ENCODE measurements at places on chromosomes 4 and X. TPM values are rescaled to one million over a fixed set of nuclear protein-coding genes. Genes with fewer than 3 reads are reported as not detected.

GRCh38 chr4:94623126-94623911 lies 134.4 kb upstream of the BMPR1B start:
- no peak for DNase-seq

- DNase-seq: no peak
These were observed 40.7 kb upstream of the DHX15 start for GRCh38 chr4:24625091-24625490.

DNA sequence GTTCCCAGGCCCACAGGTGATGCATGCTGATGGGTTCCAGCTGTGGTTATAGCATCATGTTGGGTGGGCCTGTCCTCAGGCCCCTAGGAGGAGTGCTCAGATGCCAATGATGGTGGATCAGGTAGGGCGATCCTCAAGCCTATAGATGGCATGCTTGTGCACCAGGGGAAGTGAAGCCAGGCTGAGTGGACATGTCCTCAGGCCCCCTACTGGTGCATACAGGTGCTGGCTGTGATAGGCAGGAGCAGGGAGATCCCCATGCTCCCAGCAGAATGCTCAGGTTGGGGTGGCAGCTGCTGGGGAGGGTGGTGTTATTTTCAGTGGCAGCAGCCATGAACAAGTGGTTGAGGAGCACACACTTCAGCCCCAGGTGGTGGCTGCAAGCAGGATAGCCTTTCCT lies 96.0 kb downstream of the SMARCA1 start:
- DNase-seq: no peak

SLC4A4 gene
- total RNA-seq: 0.06 TPM

GRCh38 chr4:103085555-103086196 lies 9.1 kb upstream of the SLC9B2 start:
- DNase-seq: no peak

MTCP1 gene
- 19.9 TPM for total RNA-seq

DNA sequence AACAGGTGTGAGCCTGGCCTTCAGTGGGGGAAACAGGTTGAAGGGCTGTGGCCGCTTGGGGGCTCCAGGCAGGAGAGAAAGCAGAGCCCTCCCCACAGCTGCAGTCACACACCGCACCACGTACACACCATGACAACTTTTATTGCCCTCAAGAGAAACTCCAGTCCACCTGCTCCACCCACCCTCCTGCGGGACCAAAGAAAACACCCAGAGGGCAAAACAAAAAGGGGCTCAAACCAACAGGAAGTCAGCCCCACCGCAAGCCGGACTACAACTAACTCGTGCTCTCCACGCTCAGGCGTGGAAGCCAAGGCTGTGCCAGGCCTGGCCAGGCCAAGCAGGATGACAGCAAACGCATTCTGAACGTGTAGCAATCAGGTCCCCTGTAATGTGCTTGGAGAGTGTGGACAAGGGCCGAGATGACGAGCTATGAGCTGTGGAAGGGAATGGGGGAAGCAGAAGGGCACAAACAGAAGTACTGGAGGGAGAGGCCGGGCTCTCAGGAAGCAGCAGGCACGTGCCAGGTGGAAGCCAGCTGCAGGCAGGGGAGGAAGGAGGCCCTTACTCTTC lies 12.7 kb downstream of the SLC6A8 start:
- no peak for DNase-seq

DNA sequence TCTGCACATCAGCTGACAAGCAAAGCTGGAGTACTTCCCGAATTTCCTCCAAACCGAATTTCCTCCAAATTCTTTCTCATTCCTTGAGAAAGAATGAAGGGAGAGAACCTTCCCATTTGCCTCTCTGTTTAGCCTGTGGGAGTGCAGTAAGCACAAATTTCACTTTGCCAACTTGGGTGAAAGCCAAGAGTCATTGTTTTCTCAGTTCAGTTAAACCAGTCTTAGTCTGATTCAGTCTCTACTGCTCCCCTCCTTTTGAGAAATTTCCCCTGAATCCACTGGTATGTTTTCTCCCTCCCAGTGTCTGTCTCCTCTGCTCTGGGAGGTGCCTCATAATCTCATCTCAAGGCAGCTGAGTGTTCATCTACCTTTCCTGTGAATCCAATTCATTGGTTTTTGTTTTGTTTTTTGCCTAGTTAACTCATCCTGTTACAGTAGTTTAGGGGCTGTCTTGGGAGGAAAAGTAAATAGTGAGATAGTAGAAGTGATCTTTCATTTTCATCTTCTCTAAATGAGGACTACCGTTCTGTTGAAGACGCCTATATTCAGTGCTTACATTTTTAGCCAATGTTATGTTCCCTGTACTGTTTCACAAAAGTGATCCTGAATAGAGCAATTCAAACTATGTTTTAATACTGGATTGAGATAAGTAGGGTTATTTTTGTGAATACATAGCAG lies 49.0 kb downstream of the SYTL5 start:
- DNase-seq: no peak

GRIA3 gene
- not detected for total RNA-seq

- no peak for DNase-seq
These were observed 3.6 kb downstream of the OTUD4 start for GRCh38 chr4:145176641-145177432.

- DNase-seq: no peak
These were observed 479.2 kb downstream of the GBA3 start for GRCh38 chr4:23171976-23172375.

- DNase-seq: no peak
These were observed 12.3 kb downstream of the CLDN2 start for GRCh38 chrX:106932492-106932923.

DNA sequence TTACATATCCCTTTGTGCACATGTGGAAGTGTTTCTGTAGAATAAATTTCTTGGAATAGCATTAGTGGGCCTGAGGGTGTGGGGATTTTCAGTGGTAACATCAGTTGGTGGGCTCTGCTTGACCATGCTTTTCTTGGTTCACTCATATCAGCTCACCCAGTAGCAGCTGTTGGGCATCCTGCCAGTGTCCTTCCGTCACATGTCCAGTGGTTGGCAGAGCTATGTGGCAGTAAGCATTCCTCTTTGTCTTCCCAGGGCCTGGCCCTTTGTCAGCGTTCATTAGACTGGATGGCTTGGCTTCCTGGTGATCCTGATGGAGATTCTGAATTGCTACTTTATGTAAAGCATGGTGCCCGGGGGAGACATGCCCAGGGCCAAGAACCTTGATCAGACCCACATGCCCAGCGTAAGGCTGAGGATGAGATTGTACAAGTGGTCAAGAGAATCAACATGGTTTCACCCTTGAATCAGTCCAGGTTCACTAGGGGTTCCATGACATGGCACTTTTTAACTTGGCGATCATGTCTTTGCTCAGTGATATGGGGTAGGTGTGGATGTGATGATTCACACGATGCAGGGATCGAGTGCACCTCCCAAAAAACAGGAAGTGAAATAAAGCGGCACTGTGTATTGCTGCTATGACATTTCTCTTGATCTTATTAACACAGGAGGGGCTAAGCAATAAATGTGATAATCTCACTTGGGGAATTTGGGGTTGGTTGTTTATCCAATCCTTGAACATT lies 72.1 kb upstream of the IGFBP7 start:
- DNase-seq: no peak

GRCh38 chr4:38565271-38566199 lies 98.5 kb upstream of the KLF3 start:
- DNase-seq: no peak

IRF2 gene
- total RNA-seq: 61.4 TPM

DNA sequence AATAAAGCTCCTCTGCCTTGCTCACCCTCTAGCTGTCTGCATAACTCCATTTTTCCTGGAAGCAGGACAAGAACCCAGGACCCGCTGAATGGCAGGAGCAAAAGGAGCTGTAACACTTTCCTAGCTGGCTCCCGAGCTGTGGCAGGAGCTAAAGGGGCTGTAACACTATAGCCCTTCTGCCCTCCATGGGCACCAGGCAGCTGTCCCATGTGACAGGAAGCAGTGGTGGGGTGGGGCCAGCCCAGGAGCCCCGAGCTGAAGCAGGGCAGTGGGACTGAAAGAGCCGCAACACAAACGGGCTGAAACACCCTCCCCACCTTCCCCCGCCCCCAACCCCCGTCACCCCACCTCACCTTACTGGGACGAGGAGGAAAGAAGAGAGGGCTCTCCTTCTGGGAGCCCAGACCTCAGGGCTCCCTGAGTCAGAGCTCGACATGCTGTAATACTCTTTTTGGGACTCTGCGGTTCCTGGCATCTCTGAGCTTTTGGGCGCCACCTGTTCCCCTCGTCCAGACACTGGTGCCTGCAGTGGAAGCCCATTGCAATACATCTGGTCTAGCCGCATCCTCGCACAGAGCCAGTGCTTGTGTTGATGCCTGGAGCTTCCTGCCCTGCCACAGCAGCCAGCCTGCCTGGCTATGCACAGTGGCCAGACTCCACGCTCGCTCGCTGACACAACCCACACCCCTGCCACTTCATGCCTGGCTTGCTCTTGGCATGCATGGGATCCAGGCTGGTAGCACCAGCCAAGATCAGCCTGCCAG lies 39.4 kb downstream of the PPM1K start:
- peak; percentile 48 for DNase-seq

- no peak for DNase-seq
These were observed 2.7 kb upstream of the NUDT9 start for GRCh38 chr4:87419578-87420249.

GRCh38 chr4:150384249-150384648 lies 197.7 kb upstream of the MAB21L2 start:
- DNase-seq: no peak

DNA sequence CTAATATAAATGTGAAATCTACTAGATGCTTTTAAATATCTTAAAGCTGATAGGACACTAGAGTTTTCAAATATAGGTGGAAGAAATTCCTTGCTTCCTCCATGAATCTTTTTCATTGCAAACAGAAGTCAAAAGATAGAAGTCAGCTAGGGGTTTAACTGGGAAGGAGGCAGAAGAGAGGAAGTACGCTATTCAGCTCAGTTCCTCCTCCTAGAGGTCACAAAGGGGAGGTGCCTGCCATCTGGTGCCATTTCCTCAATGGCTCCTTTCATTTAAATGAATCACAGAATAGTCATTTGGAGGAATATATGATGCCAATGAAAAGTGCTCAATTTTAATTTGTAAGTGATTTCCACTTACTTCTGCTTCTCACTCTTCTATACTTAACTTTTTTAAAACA lies 8.5 kb downstream of the COL25A1 start:
- peak; percentile 9 for DNase-seq

VEGFC gene
- total RNA-seq: not detected

DNA sequence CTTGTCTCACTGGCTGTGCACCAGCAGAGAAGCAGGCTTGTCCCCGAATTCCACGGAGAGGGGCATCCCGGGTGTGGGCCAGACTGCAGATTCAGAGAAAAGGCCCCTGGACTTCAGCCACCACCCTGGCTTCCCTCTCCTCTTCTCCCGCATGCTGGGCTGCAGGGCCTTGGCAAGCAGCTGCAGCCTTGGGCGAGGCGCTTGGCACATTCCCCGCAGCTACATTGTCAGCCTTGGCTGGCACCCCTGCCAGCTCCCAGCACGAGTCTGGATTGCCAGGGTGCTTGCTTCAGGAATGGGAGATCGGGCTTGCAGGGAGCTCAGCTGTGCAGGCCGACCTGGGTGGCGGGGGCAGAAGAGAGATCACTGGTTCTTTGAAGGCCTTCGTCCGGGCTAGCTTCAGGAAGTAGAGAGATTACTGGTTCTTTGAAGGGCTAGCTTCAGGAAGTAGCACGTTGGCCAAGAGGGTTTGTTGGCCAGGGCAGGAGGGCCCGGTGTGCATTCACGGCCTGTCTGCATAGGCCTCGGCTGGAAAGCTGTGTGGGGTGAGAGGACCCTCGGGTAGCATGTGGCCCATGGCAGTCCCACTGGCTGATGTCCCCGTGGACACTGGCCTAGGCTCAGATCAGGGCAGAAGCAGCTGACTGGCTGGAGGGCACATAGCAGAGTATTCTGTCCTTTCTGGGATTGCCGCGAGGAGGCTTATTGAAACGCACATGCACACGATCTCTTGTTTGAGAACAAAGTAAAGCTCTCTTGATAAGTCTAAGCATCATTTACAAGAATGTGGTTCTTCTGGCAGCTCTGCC lies 2.7 kb downstream of the ABCD1 start:
- no peak for DNase-seq

DNA sequence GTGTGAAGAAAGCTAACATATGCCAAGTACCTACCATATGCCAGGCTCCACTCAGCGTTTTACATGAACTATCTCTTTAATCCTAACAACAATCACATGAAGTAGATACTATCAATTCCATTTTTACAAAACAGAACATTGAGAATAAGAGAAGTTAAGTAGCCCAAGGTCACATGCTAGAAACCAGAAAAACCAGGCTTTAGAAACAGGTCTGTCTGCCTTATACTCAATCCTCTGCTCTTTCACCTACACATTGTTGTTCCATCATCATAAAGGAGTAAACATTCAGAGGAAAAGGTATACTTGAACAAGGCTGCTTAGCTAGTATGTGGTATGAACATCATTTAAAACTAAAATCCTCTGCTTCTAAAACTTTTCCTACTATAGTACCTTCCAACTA lies 42.1 kb downstream of the WDFY3 start:
- DNase-seq: no peak

GRCh38 chrX:64805683-64806082 lies 170.6 kb downstream of the ZC4H2 start:
- no peak for DNase-seq

- no peak for DNase-seq
These were observed 1689.5 kb upstream of the PCDH10 start for GRCh38 chr4:131459430-131460101.

DNA sequence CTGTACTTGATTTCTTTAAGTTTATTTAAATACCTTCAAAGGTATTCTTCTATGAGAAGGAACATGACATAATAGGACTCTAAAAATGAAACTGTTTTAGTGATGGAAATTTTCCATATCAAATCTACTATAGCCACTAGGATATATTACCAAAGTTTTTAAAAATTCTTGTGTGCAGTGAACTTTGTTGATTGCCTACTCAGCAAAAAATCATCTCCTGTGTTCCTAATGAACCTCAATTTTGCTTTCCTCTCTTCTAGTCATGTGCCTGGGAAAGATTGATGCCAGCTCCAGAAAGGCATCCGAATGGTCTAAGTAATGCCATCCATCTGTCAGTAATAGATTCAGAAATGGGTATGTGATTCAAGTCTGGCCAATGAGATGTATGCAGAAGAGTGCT lies 111.1 kb downstream of the ANXA3 start:
- DNase-seq: no peak

DNA sequence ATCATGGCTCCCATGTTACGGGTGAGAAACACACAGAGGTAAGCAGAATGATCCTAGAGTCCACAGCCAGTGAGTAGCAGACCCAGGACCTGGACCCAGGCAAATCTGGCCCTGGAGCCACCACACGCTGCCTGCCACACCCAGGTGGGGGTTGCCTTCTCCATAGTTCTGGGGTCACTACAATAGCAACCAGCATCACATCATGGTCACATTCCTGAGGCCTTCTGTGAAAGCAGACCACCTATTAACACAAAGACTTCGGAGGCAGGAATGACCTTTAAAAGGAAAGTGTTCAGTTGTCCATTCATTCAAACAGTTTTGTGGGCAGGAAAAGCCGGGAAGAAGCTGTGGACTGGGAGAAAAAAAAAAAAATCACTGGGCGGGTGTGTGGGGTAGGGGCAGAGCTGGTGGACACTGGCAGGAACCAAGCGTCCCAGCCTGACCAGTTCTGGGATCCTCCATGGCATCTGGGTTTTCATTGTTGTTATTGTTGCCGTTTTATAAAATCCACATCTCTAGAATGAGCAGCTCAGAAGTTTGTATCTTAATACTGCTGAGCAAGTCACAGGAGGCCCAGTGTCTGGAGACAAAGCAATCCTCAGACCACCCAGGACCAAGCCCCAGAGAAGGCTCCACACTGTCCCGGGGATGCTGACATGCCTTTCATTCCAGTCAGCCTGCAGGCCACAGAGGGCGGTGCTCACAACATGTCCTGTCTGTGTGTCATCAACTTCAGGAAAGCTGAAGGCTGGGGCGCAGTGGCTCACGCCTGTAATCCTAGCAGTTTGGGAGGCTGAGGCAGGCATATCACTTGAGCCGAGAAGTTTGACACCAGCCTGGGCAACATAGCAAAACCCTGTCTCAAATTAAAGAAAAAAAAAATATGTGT lies 67.0 kb downstream of the SEL1L3 start:
- no peak for DNase-seq
